NCI-H1417 (cell line): ENCODE measurements at places on chromosomes 11 and 22.

DNA sequence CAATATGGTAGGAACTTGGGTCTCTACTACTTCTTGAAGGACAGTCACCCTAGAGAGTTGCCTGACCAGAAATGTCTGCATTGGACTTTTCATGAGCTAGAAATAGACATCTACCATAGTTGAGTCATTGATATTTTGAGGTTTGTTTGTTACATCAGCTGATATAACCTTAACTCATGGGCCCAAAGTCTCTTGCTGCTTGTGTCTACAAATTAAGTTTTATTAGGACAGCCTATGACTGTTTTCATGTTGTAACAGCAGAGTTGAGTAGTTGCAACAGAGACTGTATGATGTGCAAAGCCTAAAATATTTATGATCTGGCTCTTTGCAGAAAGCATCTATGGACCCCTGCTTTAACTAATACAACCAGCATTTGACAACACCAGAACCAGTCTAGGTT lies 155.3 kb downstream of the MIAT start:
- no peak for DNase-seq

DNA sequence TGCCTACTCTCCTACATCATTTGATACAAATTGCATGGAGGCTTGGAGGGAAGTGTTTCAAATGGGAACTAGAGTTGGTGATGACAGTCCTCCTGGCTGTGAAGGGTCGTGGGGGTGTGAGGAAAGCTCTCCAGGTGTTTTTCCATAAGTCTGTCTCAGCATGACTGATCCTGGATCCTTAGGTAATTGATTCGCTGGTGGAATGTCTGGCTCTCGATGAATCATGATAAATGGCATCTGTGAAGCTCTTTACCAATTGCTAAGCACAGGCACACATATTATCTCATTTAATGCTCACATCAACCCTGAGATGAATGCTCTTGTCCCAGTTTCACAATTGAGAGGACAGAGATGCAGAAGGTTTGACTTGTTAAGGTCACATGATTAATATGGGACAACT lies 107.5 kb downstream of the PKNOX2 start:
- DNase-seq, result no peak

DNA sequence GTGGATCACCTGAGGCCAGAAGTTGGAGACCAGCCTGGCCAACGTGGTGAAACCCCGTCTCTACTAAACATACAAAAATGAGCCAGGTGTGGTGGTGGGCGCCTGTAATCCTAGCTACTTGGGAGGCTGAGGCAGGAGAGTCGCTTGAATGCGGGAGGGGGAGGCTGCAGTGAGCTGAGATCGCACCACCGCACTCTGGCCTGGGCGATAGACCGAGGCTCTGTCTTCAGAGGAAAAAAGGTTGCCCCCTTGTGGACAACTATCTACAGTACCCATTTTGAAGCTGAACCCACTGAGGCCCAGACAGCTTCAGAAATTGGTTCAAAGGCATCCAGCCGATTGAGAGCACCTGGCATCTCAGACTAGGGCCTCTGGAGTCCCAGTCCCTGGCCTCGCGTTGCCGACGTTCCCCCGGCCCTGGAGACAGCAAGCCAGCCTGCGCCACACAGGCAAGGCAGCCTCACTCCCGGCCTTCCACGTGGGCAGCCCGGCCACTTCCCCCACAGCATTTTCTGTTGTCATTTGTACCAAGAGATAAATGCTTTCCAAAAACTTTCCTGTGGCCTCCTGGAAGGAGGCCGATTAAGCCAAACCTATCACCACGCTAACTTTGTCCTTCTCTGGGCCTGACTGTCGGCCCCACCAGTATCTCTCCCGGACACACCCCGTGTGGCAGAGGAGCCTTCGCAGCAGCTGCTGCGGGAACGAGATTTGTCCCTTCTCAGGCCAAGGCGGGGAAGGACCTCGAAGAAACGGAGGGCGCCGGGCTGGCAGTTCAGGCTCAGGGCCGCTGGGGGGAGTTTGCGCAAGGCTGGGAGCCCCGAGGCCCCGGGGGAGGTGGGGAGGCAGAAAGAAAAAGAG lies 82.8 kb downstream of the FLI1 start:
- no peak for DNase-seq

DNA sequence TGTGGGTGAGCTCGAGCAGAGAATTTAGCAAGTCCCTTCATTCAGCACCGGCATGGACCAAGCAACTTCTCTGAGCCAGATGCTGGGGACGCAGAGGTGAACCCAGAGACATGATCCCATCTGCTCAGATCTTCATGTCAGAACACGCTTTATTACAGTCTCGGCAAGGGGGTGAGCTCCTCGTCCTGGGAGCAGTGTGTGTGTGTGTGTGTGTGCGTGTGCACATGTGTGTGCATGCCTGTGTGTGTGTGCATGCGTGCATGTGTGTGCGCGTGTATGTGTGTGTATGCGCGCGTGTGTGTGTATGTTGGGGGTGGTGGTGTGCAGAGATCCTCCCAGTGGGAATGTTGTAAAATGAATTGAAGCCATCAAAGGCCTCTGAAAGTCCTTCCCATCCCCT lies 9.8 kb downstream of the MIAT start:
- no peak for DNase-seq

DNA sequence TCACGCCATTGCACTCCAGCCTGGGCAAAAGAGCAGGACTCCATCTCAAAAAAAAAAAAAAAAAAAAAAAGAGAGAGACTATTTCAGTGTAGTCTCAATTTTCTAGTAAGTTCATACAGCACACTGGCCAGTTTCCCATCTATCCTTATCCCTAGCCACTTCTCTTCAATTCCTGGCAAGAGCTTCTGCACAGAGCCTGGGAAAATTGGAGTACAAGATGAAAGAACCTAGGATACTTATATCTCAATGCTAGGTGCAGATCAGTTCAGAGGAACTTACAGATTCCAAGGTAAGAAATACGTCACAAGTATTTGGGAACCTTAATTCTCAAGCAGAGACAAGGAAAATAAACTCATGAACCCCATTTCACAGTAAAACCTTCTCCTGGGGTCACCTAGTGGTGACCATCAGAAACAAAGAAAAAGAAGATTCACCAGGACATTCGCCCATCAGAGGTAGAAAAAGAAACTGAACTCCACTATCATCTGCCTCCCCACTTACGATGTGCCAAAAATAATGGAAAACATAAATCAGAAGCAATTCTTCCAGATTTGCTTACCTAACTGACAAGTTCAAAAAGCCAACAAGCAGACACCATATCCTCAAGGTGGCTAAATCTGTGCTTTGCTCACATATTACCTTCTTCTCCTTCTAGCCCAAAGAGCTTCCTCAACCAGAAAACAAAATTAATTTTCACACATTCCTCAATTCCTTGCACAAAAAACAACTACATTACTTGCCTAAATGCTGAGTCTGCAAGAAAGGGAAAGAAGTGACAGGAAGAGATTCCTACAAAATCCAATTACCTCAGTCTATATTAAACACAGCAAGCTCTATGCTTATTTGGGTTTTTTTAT lies 4.9 kb downstream of the DENND5A start:
- no peak for DNase-seq

GRCh38 chr11:76558891-76559290 lies 111.7 kb downstream of the LRRC32 start:
- DNase-seq, result no peak

- no peak for DNase-seq
These were observed 17.7 kb downstream of the CTNND1 start for GRCh38 chr11:57779276-57779675.

DNA sequence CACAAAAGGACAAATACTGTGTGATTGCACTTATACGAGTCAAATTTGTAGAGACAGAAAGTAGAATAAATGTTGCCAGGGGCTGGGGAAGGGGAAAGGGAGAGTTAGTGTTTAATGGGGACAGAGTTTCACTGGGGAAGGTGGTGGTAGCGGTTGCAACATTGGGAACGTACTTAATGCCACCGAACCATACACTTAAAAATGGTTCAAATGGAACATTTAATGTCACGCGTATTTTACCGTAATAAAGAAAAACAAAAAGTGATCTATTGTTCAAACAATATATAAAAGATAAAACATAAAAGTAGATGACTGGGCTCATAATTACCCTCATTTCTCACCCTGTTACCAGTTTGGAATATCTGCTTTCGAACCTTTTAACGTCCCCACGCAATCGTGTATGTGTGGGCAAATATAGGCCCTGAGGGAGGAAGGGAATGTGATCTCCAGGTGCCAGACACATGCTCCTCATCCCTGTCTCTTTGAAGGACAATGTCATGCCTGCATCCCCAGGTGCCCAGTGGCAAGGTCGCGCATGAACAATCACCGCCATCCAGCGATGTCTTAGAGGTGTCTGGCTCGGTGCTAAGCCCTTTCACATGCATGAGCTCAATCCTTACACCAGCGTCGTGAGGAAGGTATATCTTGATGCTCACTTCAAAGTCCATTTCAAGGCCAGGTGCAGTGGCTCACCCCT lies 35.3 kb downstream of the LIF start:
- no peak for DNase-seq
